ENCODE measurements at places on chromosomes 2 and 18.

- DNase-seq = no peak
These were observed 72.3 kb upstream of the NFATC1 start for GRCh38 chr18:79323471-79323870.

DNA sequence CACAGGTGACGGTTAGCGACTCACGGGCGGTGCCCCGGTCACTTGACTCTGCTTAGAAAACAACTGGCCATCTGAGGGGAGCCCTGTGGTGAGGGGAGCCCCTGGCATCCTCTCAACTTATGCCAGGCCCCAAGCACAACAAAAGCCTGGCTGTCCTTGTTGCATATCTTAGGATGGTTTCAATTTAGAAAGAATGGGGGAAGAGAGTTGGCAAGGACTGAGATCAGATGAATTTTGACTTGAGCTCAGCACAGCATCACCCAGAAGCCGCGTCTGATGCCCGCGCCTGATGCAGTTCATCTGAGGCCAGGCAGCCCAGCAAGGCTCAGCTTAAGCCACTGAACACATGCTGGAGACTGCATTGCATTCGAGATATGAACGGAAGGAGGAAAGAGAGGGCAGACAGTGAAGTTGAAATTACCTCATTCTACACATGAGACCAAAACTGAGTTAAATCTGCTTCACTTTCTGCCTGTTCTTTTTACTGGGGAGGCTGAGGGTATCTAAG is 36.8 kb downstream of the MYT1L start:
- DNase-seq = no peak

DNA sequence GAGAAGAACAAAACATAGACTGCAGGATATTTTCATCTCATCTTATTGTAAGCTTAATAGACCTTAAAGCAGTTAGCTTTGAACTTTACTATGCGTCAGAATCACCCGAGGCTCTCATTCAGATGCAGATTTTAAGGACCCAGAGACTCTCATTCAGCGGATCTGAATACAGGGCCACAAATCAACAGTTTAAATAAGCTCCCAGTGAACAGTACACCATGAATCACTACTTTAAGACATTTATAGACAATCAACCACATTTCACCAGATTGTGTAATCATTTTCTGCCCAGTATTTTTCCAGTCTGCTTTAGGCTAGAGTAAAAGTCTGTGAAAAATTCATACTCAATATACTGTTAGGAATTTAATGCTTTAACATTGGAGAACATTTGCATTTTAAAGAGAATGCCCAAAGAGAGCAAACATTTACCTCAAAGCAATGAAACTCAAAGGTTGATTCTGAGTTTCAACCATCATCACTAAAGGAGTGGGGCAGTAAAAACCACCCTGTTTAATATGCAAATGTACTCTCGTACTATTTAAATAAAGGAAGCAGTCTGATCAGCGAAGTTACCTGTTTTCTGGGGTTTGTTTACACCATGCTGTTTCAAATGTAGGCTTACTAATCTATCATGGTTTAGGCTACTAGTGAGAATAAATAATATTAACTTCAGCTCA is 11.0 kb upstream of the ALPK2 start:
- peak; percentile 71 for DNase-seq

DNA sequence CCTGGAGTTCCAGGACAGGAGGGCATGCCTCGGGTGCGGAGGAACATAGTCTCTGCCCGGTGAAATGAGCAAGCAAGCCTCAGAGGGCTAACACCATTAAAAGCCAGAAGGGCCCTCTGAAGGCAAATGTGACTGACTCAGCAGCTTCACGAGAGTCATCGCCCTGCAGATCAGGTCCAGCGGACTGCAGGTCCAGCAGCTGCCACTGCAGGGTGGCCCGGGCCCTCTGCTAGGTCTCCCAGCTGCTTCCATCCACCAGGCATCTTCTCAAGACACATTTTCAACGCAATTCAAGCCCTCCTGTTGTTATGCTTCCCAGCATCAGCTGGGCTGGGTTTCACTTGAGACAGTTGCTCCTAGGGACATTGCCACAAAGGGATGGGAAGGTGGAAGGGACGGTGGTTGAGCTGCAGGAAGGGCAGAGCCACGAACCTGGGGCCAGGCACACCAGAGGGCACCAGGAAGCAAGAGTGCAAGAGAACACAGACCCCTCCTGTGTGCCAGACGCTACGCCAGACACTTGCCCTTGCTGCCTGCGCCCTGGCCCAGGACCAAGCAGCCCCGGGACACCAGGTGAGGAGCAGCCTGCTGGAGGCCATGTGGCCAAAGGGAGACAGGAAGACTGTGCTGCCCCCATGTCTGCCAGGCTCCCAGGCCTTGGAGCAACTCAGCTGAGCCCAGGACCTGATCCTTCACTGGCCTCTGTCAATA is 173.0 kb downstream of the HDAC4 start:
- DNase-seq = peak; percentile 68

- DNase-seq = peak; percentile 29
These were observed 85.8 kb downstream of the UXS1 start for GRCh38 chr2:106108351-106108750.

DNA sequence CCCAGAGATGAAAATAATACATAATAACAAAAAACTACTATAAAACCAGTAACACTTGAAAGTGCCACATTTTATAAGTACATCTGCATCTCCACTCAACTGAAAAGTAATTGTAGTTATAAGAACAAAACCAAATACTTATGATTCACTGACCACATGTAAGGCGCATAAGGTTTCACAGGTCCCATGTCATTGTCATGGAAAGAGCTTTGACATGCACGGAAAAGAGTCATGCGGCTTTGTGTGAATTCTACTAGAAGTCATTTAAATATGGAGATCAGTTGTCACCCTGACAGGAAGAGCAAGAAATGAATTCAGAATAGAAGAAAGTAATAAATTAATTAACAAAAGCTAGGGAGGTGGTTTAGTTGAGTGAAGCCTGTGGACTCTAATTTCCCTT is 459.1 kb downstream of the CDH2 start:
- DNase-seq = no peak

GRCh38 chr18:63141778-63142176 is 177.8 kb downstream of the BCL2 start:
- DNase-seq = no peak

DNA sequence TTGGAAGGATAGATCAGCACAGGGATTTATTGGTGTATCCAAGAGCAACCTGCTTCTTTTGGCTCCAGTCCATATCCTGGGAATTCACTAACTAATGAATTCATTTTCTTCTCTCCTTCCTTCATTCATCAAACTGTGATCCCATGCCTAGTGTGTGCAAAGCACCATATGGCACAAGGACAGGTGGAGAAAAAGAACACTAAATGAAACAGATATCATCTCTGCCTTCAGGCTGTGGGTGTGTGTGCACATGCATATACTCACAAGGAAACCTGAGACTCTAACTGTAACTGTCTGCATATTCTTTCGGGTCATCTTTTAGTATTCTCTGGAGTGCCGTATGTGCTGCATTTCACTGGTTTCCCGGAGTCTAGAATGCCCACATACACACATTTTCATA is 20.2 kb downstream of the TNP1 start:
- DNase-seq = no peak

- peak; percentile 56 for DNase-seq
These were observed 52.1 kb upstream of the CTIF start for GRCh38 chr18:48486754-48487153.

DNA sequence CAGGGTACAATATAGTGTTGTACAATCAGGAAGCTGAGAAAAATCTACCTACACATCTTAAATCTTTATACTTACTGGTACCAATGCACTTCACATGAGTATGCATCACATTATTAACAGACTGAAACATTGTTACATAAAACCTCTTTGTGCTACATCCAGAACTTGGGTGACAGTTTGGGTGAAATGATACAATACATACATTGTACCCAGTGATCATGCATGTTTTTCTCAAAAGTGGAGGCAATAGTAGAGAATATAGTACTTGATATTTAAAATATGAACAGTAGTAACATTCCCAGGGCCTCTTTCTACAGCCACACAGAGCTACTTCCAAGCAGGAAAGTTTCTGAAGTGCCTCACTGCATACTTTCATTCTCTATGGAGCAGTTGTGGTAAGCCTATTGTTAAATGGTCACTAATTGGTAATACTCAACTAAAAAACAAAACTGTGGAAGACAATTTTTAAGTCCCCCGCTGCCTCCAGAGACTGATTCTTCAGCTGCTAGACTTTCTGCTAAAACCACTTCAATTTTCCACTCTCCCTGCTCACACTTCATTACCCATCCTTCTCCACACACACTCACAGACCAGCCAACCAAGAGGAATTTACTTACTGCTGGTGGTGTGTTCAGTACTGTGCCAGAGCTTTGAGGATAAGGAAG is 22.9 kb upstream of the GRB14 start:
- no peak for DNase-seq

DNA sequence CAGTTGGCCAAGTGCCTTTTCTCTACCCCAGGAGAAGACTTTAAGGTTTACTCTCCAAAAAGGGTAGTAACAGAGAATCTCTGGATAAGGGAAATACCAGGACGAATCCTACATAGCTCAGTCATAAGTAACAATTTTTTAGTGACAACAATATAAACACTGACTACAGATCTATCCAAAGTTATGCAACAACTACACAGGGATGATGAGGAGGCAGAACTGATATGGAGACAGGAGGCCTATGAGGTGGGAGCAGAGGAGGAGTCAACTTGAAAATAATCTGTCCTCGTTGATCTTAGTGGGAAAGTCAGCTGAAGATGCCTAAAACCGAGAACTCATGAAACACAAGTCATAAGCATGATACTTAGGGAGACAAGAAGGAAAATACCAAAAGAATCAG is 40.2 kb downstream of the SLC35F5 start:
- DNase-seq = no peak

- no peak for DNase-seq
These were observed 35.4 kb downstream of the ARHGEF4 start for GRCh38 chr2:130871843-130872740.

GRCh38 chr18:44732599-44732998 is 51.9 kb downstream of the SETBP1 start:
- no peak for DNase-seq

- DNase-seq = no peak
These were observed 411.7 kb upstream of the MYT1L start for GRCh38 chr2:2742726-2743125.

- DNase-seq = peak; percentile 72
These were observed 268.2 kb upstream of the TCF4 start for GRCh38 chr18:55856229-55856628.

- DNase-seq = peak; percentile 80
These were observed 106.7 kb upstream of the NABP1 start for GRCh38 chr2:191571163-191571769.

DNA sequence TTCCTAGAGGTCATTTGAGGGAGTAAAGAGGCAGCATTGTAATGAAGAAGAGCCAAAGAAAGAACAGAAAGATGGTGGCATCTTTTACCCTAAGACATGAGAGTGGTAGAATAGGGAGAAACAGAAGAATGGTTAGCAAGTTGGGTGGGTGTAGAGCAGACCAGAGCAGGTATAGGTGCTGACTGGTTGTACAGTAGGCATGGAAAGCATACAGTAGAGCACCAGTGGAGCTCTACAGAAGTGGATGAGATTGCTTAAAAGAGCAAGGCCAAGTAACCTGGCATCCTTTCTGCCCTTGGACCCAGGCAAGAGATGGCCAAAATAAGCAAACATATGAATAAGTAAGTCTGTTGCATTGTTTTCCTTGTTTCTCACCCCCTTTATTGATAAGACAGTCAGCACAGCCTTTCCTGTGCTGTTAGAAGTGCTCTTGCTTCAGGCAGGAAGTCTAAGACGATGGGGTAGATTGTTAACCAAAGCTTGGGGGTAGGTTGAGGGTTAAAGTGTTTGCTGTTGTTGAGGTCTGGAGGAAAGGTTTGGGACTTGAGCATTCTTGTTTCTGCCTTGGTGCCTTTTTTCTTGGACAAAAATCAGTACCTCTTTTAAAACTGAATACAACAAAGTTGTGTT is 76.9 kb downstream of the DIS3L2 start:
- DNase-seq = no peak

DNA sequence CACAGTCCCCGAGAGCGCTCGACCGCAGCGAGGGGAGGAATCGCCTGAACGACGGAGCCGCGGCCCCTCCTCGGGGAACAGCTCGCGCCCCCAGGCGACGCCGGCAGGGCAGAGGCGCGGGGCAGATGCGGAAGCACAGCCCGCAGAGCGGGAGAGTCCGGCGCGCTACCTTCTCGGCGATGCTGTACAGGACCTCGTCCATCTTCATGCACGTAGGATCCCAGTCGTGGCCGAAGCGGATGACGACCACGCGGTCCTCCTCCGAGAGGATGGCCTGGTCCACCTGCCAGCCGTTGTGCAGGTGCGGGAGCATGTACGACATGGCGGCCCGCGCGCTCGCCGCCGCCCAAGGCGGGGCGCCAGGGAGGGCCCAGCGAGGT is 302 bp downstream of the TXNL4A start:
- peak; percentile 65 for DNase-seq

- DNase-seq = no peak
These were observed 239.1 kb downstream of the TGIF1 start for GRCh38 chr18:3689091-3689490.

DNA sequence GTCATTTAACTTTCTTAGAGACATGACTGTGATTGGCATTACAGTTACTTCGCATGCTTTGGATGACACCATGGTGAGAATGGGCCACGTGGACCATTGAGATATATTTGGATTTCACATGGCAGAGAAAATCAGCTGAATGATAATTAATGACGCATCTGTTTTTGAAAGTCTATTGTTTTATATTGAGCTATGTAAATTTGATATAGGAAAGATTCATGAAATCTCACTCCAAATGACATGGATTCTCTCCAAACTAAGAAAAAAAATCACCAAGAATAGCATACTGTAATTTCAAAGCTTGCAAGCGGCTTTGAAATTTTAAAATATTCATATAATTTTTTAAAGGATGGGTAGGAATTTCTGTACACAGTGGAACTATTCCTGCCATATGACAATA is 163.7 kb downstream of the SH3BP4 start:
- DNase-seq = no peak

GRCh38 chr18:46485675-46486194 is 171.3 kb downstream of the LOXHD1 start:
- DNase-seq = no peak

- no peak for DNase-seq
These were observed 20.4 kb downstream of the KDSR start for GRCh38 chr18:63346480-63347183.

DNA sequence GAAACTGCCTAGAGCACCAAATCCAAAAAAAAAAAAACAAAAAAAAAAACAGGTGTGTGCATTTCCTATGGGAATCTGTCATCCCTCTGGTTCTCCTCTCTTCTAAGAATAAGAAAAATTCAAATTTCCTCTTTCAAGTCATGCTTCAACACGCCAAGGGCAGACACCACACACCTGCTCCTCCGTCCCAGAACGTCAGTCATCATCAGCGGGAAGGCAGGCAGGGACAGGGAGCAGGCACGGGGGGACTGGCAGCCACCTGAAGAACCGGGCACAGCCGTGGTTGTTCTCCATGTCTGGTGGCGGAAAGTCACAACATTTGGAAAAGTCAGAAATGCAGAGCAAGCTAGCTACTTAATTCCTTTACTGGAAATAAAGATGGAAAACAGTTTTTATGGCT is 214.8 kb downstream of the IKZF2 start:
- no peak for DNase-seq

DNA sequence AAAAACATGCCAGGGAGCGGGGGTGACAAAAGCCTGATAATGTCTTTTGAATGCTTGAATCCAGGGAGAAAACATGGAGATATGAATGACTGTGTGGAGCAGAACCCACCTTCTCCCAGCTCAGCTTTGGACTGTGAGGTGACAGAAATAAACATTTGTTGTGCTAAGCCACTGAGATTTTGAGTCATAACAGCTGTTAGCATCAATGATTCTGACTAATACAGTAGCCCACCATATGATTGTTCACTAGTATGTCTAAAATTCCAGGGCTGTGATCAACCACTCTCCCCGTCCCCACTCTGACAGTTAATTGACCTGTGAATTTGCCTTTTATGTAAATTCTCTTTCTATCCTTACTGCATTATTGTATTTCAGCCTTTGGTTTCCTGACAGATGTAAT is 69.1 kb downstream of the PDK1 start:
- no peak for DNase-seq

Data from foreskin fibroblast (primary cell).